ENCODE measurements at places on chromosomes 2 and 18.

DNA sequence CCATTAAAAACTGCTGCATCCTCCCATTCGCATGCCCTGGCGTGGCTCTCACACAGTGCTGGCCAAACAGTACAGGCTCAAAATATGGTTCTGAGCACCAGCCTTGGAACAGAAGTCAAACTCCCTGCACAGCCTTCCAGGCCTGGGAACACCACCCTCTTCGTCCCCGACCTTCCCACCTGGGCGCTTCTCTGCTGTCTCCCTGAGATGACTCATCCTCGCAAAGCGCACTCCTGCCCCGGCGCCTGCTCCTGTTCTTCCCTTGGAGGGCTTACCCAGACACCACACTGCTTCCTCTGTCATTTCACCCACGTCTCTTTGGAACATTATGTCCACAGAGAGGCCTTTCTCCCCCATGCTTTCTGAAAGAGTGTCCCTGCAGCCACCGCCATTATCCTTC, 172.7 kb downstream of the L3MBTL4 start:
- no peak for DNase-seq

DNA sequence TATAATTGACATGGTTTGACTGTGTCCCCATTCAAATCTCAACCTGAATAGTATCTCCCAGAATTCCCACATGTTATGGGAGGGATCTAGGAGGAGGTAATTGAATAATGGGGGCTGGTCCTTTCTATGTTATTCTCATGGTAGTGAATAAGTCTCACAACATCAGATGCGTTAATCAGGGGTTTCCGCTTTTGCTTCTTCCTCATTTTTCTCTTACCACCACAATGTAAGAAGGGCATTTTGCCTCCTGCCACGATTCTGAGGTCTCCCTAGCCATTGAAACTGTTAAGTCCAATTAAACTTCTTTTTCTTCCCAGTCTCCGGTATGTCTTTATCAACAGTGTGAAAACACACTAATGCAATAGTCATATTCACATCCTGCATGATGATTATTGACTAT, 1073.3 kb upstream of the CDH2 start:
- DNase-seq: no peak

DNA sequence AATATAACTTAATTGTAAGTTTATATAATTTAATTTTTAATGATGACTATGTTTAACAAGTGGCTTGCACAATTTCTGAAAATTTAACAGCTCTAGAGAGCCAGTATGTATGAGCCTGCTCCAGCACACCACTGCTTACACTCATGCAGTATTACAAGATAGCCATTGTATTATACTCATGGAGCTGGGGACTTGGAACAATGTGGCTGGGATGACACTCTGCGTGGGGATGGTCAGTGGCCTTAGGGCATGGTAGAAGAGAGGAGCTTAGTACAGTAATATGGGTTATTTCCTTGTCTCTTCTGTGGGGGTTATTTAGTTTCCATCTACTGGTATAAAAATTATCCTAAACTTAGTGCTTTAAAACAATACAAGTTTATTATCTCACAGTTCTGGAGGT, 105.1 kb upstream of the STON1 start:
- DNase-seq: no peak

GRCh38 chr2:46967990-46968647, 52.5 kb upstream of the MCFD2 start:
- no peak for DNase-seq

DNA sequence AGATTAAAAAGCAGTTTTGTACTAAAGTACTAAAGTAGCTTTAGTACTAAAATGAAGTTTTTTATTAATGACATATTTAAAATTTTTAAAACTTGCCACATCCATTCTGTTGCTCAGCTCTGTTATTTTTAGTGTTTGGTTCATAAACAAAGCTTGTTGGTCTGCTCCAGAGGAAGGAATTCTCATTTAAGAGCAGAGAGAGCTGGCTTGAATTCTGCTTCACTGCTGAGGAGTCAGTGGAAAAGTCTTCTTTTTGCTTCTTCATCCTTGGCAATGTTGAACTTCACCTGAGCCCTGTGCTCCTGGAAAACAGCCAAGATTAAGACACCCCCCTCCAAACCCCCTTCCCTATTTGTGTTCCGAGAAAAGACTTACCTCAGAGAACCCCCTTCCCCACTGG, 40.6 kb downstream of the TMEM87B start:
- DNase-seq: no peak

- no peak for DNase-seq
These were observed 56.7 kb upstream of the RAB6C start for GRCh38 chr2:129922571-129923264.

GRCh38 chr2:216563646-216564045, 65.0 kb downstream of the RPL37A start:
- no peak for DNase-seq

DNA sequence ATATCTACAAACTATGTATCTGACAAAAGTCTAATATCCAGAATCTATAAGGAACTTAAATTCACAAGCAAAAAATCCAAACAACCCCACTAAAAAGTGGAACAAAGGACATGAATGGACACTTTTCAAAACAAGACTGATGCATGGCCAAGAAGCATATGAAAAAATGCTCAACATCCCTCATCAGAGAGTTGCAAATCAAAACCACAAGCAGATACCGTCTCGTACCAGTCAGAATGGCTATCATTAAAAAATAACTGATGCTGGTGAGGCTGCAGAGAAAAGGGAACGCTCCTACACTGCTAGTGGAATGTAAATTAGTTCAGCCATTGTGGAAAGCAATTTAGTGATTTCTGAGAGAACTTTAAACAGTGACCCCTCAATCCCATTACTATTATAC, 56.5 kb downstream of the CCBE1 start:
- DNase-seq: no peak

DNA sequence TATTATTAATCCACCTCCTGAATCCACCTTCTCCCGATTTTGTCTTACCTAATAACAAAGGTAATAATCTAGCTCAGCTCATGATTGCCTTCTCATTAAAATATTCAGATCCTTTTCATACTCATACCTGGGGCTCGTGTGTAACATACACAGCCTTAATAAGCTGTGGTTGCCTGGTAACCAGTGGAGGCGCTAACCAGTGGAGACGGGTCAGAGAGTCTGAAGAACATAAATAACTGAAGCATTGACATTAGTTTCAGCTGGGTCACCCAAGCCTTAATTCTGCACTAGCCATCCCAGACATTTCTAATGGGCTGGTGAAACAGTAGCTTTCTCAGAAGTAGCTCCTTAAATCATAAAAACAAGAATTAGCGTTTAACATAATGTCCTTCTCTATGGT, 14.8 kb upstream of the DTNA start:
- DNase-seq: no peak

- no peak for DNase-seq
These were observed 635.0 kb downstream of the TSN start for GRCh38 chr2:122390406-122390805.

- DNase-seq: no peak
These were observed 155.0 kb upstream of the OTX1 start for GRCh38 chr2:62895632-62896009.

GRCh38 chr2:158599609-158600008, 142.9 kb downstream of the PKP4 start:
- no peak for DNase-seq

- no peak for DNase-seq
These were observed 9.8 kb upstream of the PAPOLG start for GRCh38 chr2:60746318-60746717.

DNA sequence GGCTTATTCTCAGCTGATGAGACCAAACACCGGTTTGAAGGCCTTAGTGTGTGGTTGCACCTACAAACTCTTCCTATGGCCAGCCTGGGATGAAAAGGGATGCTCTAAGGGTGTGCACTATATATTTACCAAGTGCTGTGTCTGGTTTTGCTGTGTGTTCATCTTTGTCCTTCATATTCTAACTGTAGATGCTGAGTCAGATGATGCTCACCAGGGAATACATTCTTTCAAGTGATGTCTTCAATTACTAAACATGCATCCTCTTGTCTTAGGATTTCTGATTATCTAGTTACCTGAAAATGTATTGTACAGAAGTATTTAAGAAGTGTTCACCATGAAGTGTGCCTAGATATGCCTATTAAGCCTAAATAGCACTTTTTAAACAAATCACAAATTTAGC, 1111.6 kb upstream of the ZEB2 start:
- no peak for DNase-seq

GRCh38 chr2:54524226-54524991, 68.3 kb downstream of the SPTBN1 start:
- DNase-seq: no peak

GRCh38 chr2:167827352-167828097, 419.9 kb downstream of the STK39 start:
- no peak for DNase-seq

DNA sequence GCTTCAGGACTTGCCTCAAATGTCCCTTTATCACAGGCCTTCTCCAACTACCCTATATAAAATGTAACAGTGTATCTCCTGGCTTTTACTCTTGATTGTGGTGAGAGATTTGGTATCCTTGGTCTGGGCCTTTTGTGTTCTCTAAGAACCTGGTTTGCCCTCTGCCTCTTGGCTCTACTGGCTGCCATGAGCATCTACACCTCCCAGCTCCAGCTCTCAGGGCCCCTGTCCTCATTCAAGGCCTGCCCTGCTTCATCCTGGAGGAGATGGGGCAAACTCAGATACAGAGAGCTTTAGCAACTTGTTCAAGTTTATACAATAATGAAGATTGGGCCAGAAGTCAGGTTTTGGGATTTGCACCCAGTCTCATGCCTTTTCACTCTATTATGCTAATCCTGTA, 45.0 kb downstream of the QPCT start:
- no peak for DNase-seq

GRCh38 chr2:216862628-216863398, 2.9 kb upstream of the TNP1 start:
- DNase-seq: no peak

GRCh38 chr18:78976765-78977636, 2.6 kb upstream of the SALL3 start:
- DNase-seq: no peak

GRCh38 chr2:119488245-119489214, 35.8 kb downstream of the SCTR start:
- DNase-seq: no peak

All from stimulated activated CD8-positive, alpha-beta memory T cell treated with anti-CD3 and anti-CD28 coated beads, Interleukin-12 subunit alpha, Interleukin-12 subunit beta, amount 100 ng/mL, for 1 hour (primary cell).